ENCODE measurements at places on chromosomes 1 and 21. TPM values are rescaled to one million over a fixed set of nuclear protein-coding genes. Genes with fewer than 3 reads are reported as not detected.

GBP7 gene
- 0.10 TPM for polyA plus RNA-seq

PLA2G2C gene
- polyA plus RNA-seq = 0.06 TPM

- no peaks in the 10 kb centered on the region for H3K36me3 ChIP-seq
- no peak overlapping the region for H3K4me3 ChIP-seq
- H3K27ac ChIP-seq = no peak overlapping the region
- H3K4me1 ChIP-seq = no peaks in the 10 kb centered on the region
- H3K27me3 ChIP-seq = peaks cover 18% of the 10 kb centered on the region
Measured at GRCh38 chr1:5651964-5652821, 340.0 kb downstream of the NPHP4 start.

GRCh38 chr1:203273869-203274602, 31.3 kb upstream of the BTG2 start:
- DNase-seq = no peak
- H3K36me3 ChIP-seq = no peaks in the 10 kb centered on the region
- H3K4me3 ChIP-seq = no peak overlapping the region
